ENCODE measurements at places on chromosomes 12 and 14.

DNA sequence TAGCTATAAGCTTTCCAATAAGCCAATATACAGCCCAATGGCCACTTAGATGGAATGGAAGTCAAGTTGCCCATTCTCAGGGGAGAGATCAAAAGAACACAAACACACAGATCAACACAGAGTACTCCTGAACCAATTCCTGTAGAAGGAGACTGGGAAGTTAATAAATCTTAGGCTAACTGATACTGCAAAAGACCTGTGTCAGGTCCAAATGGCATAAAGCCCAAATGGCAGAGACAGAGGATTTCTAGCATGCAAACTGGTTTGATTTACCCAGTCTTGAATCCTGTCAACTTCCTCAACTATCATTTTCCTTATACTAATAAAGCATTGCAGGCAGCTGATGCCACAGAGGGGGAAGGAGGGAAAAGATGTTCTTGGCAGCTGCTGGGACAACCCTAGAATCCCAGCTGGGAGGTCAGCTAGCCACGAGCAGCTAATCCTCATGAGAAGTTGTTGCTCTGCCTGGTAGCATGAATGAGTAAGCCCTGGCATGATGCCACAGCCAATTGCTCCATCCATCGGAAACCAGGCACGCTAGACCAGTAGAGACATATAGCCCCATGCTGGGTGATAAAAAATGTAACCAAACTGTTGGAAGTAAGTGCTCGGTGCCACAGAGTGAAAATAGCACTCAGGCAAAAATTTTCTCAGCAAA, 26.2 kb downstream of the ANG start:
- DNase-seq: no peak

DNA sequence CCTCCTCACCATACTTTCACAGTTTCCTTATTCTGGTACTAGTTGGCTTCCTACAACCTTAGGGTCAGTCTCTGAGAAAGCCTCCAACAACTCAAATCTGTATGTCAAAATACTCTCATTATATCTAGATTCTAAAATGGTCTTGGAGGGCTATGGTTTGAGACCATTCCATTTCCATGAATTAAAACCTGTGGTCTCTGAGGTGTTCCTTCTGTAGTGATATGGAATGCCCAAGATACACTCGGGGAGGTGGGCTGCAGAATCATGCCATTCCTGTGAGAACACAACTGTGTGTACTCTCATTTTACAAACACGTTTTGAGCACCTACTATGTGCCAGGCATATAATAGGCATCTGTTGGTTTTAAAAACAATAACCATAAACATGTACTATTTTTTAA, 74.0 kb downstream of the FERMT2 start:
- DNase-seq: no peak

DNA sequence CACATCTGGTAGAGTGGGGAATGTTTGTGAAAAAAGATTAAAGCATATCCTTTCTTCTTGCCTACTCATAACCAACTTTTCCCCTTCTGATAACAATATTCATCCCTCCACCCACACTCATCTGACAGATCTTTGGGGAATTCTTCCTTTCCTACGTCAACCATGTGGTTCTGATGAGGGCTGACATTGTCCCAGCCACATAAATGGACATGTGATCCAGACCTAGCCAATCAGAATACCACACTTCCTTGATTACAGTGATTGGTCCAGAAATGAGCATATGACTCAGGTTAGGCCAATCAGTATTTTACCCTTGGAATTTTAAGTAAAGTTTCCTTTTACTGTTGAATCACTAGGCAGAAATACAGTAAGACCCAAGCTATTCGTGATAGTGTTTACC, 58.9 kb downstream of the GPR65 start:
- no peak for DNase-seq

- no peak for DNase-seq
Observed at GRCh38 chr14:74314576-74314975, 11.8 kb upstream of the ABCD4 start.

- no peak for DNase-seq
Observed at GRCh38 chr12:69555461-69555860, 29.8 kb upstream of the CCT2 start.

GRCh38 chr14:84671776-84672175, 858.2 kb upstream of the FLRT2 start:
- DNase-seq: no peak

- DNase-seq: no peak
Observed at GRCh38 chr14:23375527-23376251, 1.2 kb upstream of the CMTM5 start.

- no peak for DNase-seq
Observed at GRCh38 chr12:88897723-88898122, 317.5 kb upstream of the KITLG start.

DNA sequence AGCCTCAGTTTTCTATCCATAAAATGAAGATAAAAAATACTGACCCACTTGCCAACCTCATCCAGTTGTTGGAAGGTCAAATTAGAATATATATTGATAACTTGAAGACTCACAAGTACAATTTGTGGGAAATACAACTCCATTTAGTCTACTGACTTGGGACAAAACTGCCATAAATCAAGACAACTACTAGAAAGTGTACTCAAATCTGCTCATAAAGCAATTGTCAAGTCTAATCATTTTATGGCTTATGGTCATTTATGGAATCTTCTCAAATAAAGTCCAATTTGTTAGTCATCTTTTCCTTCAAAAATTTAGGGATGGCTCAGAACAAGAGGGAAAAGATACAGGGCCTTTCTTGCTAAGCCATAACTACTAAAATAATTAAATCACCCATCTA, 7.0 kb downstream of the BTG1 start:
- DNase-seq: no peak

All from stimulated activated CD4-positive, alpha-beta T cell treated with anti-CD3 and anti-CD28 coated beads, Interleukin-15, amount 100 ng/mL, for 48 hours (primary cell).